Caki2 (cell line): ENCODE measurements at places on chromosomes 11 and 22.

- no peak for DNase-seq
These were observed 39.0 kb downstream of the BMAL1 start for GRCh38 chr11:13316528-13316961.

DNA sequence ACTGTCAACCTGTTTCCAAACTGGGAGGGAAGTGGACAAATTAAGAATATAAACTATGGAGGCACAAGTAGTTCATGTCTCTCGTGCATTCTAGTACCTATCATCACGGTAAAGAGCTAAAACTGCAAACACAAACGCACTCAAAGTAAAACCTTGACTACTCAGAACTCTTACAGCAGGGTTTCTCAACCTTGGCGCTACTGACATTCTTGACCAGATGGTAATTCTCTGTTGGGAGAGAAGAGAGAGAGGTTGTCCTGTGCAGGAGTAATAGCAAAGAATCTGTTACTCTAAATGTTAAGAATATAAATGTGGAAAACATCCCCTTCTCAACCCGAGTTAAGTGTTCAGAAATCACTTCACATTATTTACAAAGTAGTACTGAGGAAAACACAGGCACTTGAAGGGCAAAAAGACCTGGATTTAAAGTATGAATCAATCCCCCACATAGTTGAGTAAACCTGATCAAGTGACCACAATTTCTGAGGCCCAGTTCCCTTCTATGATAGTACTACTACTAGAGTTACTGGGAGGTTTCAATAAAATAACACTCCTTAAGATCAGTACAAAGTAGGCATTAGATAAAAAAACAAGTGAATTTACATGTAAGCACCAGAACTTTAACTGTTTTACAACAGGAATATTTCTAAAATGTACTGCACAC is 73.1 kb upstream of the ARHGAP32 start:
- DNase-seq: no peak

- no peak for DNase-seq
These were observed 15.9 kb upstream of the APOBEC3A start for GRCh38 chr22:38941488-38941987.

DNA sequence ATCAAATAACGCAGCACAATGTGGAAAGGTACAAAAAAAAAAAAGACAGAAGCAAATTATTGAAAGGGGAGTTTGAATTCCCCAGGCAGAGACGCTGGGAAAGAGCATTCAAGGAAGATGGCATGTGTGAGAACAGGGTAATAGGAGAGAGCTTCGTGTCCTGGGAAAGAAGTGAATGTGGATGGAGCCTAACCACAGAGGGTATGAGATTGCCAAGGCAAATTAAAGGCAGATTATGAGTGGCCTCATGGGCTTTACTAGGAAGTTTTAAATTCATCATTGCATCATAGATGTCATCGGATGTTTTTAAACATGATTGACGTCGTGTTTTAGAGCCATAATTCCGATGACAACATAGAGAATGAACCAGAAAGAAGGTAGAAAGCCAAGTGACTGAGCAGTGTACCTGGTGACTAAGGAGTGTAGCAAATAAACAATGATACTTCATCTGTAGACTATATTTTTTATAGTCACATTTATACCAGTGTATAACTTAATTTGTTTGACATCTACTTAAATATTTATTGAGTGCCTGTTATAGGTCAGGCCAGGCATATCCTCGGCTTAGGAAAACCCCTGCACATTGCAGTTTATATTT is 151.4 kb downstream of the MSANTD4 start:
- no peak for DNase-seq

DNA sequence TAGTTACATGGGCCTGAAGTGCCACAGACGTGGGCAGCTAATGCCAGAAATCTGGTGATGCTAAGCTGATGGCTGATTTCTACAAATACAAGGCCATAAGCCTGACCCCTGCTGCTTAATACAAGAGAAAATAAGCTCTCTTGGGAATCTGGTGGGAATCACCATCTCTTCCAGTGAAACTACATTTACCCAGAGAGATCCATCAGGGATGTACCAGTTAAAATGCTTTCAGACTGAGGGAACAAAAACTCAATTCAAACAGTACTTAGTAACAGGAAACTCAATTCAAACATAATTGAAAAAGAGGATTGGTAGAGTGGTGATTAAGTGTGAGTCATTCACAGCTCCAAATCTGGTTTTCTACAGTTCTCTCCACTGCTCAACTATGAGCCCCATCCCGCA is 1.7 kb upstream of the CAVIN3 start:
- peak; percentile 31 for DNase-seq

DNA sequence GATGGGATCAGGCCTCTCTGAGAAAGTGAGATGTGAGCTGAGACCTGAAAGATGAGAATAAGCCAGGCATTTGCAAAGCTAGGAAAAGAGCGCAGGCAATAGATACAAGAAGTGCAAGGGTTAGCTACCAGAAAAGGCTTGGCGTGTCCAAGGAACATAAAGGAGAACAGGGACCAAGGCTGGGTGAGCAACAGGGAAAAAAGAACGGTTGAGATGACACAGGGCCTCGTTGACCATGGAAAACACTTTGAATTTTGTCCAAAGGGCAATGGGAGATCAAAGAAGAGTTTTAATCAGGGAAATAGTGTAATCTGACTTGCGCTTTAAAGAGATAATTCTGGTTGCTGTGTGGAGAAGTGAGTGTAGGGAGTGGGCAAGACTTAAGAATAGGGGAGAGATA is 35.0 kb downstream of the RAB30 start:
- DNase-seq: no peak

GRCh38 chr11:46308631-46309419 is 31.4 kb downstream of the CREB3L1 start:
- DNase-seq: peak; percentile 30

DNA sequence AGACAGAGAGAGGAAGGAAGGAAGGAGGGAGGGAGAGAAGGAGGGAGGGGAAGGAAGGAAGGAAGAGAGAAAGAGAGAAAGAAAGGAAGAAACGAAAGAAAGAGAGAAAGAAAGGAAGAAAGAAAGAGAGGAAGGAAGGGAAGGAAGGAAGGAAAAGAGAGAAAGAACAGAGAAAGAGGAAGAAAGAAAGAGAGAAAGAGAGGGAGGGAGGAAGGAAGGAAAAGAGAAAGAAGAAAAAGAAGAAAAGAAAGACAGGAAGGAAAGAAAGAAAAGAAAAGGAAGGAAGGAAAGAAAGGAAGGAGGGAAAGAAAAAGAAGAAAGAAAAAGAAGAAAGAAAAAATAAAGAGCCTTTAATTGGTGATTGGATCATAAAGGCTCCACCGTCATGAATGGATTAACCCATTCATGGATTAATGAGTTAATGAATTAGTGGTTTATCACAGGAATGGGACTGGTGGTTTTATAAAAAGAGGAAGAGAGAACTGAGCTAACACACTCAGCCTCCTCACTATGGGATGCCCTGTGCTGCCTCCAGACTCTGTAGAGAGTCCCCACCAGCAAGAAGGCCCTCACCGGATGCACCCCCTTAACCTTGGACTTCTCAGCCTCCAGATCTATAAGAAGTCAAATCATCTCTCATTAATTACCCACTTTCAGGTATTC is 9.0 kb upstream of the PLAAT2 start:
- no peak for DNase-seq

DNA sequence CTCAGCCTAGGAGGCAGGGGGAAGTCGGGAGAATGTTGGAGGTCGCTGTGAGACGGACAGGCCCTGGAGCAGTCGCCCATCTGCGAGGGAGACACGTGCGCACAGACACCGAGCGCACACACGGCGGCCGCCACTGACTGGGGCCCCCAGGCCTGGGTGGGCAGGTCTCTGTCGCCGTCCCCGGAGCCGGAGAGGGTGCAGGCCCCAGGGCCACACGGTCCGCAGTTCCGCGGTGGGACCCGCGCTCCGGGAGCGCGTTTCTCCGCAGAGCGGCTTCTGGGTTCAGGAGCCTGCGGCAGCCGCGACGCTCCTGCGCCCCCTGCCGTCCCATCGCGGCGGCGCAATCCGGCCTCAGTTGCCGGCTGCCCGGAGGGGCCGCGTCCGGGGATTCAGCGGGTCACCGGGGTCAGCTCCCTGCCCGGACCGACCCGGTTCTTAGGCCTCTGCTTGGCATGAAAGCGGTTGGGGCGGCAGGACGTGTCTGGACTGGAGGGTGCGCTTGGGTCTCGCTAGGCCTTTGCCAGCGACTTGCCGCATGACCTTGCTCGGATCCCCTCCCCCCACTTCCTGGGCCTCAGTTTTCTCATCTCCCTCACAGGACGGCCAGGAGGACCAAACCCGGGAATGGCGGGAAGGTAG is 31.2 kb downstream of the PDE2A start:
- peak; percentile 68 for DNase-seq

DNA sequence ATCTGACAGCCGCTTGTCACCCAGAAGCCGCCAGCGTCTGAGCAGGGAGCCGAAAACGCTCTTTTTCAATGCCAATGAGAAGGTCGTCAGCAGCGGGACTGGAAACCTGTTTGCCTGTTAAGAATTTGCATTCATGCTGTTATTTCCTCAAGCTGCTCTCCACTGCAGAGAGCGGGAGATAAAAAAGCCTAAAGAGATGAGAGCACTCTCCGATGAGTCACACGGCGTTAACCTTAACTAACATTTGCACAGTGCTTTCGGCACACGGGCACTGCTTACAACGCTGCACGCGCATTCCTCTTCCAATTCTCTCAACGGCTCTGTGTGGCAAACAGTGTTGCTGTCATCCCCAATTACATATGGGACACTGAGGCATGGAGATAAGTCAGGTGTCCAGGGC is 40.0 kb upstream of the RTL6 start:
- DNase-seq: no peak

DNA sequence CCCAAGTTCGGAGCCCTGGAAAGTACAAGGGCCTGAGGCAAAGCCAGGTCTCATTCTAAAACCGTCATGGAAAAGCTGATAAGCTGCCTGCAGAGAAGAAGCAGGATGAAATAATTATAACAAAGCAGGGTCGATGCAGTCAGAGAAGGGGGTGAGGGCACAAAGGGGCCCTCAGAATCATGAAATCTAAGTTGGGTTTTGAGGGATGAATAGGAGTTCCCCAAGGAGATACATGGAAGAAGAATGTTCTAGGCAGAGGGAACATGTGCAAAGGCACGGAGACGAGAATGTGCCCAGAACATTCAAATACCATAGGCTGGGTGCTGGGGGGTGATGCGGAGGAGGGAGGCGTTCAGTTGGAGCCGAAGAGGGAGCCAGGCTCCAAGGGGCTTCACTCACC is 25.0 kb downstream of the IGLL1 start:
- DNase-seq: no peak

- DNase-seq: no peak
These were observed 15.3 kb upstream of the BID start for GRCh38 chr22:17789379-17790200.

- no peak for DNase-seq
These were observed 34.8 kb downstream of the MRGPRX2 start for GRCh38 chr11:19025481-19026406.

GRCh38 chr11:48125866-48126265 is 90.7 kb upstream of the OR4B1 start:
- DNase-seq: no peak

DNA sequence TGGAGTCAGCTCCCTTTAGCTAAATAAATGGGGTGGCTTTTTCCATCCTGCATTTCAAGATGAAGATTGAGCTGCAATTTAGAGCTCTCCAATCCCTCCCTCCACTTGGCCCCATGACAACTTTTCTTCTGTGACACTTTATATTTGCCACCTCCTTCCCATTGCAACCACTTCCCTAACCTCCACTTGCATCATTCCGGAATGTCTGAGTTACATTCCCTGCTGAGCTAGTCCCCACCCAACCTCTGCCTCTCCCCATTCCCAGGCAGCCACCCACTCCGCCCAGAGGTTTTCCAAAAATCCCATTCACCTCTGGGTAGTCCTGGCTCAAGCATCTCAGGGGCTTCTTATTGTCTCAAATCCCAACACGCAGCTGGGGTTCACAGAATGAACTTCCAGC is 24.7 kb downstream of the PC start:
- no peak for DNase-seq

DNA sequence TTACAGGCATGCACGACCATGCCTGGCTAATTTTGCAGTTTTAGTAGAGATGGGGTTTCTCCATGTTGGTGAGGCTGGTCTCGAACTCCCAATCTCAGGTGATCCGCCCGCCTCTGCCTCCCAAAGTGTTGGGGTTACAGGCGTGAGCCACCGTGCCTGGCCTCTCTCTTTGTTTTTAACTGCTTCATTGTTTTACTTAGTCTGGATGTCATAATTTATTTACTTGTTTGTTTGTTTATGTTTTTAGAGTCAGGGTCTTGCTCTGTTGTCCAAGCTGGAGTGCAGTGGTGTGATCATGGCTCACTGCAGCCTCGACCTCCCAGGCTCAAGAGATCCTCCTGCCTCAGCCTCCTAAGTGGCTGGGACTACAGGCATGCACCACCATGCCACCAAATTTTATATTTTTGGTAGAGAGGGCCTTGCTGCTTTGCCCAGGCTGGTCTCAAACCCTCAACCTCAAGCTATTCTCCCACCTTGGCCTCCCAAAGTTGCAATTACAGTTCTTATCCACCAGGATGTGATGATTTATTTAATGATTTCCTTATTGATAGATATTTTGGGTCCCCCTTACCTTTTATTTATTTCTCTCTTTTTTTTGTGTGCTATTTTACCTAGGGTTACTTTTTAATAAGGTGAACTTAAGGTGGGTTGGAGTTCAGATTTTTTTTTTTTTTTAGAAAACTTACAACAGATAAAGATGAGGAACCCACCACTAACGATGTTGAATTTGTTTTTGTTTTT is 52.6 kb upstream of the ADA2 start:
- no peak for DNase-seq

DNA sequence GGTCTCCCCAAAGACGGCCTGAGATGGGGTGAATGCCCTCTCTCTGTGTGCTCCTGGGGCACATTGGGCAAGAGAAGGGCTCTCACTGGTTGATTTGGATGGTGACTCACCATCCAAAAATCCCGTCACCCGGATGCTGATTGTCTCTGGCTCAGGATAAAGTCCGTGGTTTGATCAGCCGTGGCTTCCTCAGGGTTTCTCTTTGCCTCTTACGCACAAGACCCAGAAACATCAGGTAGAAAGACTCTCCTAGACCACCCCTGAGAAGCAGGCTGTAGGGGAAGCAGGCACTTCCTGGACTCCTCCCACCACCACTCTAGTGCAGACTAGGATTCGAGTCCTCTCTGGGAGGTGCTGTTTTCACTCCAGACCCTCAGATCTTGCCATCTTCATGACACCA is 176.1 kb upstream of the NCAM1 start:
- DNase-seq: no peak

DNA sequence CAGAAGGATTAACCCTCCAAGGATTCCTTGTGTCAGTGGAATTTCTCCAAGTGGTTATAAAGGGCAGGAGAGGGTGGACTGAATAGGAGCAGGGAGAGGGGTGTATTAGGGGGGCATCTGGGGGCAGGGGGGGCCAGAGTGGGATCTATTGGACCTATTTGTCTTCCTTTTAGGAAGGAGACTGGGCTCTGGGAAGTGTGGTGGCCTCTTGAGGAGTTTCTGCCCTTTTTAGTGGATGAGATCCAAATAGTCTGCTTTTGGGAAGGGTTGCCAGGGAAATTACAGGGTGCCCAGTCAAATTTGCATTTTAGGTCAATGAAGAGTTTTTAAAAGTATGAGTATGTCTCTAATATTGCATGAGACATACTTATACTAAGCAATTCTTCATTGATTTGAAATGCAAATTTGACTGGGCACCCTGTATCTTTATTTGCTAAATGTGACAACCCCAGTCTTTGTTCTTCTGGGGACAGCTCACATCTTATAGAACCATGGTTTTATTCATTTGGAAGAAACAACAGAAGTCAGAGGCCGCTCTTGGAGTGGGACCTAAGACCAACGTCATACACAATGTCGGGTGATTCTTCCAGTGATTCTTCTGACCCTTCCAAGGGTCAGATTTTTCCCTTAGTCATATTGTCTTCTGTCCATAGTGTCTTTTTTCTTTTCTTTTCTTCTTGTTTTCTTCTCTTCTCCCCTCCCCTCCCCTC is 429 bp upstream of the SLC22A6 start:
- no peak for DNase-seq
